ENCODE measurements at places on chromosomes 11 and 22.
A peak's percentile ranks its signal among the peaks of the same experiment; 100 is the strongest.

- DNase-seq: no peak
These were observed 75.2 kb downstream of the MYO7A start for GRCh38 chr11:77202941-77203900.

GRCh38 chr11:33478111-33478573 is 221.0 kb downstream of the HIPK3 start:
- DNase-seq: no peak

- peak; percentile 34 for DNase-seq
These were observed 271.4 kb upstream of the NCAM1 start for GRCh38 chr11:112689851-112690250.

DNA sequence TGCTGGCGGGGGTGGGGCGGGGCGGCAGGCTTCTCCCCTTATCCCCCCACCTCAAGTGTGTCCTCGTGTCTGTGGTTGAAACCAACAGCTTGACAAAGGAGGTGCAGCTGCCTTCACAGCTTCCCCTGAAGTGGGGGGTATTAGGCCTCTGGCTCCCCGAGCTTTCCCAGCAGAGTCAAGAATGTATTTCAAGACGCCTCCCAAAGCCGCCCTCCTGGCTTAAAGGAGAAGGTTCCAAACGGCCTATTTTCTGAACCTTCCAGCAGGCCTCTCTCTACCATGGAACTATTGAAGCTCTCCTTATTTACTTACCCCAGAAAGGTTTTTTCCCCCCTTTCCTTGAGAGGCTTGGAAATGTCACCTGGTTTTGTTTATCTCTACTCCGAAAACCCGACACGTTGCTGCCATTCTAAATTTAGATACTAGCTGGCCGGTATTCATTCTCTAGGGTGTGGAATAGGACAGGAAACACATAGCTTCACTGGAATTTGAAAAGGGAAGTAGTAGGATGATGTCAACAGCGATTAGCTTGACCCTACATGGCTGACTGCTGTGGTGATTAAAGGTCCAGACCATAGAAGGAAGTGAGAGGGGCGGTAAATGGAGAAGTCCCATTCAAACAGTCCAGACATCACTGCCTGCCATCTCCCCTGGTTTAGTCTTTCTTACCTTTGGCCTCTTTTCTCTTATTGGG is 671 bp upstream of the PICALM start:
- peak; percentile 76 for DNase-seq

DNA sequence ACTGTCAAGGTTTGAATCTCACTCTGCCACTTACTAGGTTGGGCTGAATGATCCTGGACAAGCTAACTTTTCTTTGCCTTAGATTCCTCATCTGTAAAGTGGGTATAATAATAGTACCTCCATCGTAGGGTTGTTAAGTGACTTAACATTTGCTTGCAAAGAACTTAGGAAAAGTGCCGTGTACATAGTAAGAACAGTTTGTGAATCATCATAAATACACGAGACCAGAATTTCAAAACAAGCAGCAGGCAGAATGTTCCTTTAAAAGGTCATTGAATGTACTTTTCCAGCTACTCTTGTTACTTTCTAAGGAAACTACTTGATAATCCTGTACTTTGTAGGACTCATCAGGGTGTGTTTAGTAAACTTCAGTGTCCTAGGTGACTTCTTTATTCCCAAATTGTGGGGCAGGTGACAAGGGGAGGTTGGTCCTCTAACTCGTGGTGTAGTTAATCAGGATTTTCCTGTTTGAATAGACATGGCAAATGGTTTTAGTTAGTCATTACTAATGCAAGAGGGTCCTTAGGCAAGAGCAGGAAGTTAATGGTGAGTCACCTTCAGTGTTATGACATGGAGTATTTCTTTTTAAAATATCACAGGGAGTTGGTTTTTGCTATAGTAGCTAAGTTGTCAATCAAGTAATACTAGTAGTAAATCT is 67.9 kb downstream of the YAP1 start:
- DNase-seq: no peak

DNA sequence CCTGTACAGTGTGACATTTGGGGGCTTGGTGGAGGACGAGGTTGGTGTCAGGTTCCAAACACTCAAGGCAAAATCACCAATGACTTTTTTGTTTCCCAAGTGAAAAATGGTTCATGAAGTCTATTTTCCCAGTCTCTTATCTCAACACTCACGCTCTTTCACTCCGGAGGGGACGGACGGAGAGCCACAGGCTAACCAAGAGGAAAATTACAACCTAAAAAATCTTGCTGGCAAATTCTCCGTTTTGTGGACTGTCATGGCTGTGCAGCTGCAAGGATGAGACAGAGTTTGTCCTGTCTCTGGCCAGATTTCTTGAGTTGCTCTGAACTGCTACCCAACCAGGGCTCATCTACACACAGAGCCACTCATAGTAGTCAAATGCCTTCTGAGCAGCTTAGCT is 101.2 kb downstream of the ABTB2 start:
- DNase-seq: no peak

DNA sequence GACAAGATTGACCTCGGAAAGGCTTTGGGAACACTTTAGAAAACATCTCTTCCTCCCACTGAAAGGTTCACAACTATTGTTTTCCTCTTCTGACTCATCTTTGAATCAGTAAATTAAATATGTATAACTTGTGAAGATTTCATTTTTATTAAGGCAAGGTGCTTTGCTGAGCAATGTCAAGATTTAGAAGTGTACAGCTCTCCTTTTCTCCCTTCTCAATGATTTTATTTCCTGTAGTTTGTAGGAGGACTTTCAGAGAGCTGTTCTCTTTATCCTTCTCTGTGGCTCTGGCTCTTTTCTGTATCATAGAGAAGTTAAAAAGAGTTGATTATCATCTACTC is 594.2 kb downstream of the METTL15 start:
- no peak for DNase-seq

DNA sequence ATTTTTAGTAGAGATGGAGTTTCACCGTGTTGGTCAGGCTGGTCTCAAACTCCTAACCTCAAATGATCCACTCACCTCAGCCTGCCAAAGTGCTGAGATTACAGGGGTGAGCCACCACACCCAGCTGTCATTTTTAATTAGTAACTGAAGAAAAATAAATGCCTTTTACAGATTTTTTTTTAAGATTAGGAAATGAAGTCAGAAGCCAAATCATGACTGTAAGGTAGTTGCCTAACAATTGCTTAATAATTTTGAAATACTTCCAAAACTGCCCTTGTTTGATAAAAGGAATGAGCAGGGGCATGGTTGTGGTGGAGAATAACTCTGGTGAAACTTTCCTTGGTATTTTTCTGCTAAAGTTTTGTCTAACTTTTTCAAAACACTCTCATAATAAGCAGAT is 98.9 kb upstream of the SLC5A12 start:
- DNase-seq: no peak

- DNase-seq: peak; percentile 98
These were observed 8.7 kb downstream of the SPTBN2 start for GRCh38 chr11:66720223-66720898.

- no peak for DNase-seq
These were observed 8.0 kb upstream of the CAVIN3 start for GRCh38 chr11:6328321-6328720.

- no peak for DNase-seq
These were observed 724 bp upstream of the RASGRP2 start for GRCh38 chr11:64744544-64745188.

GRCh38 chr11:87739766-87740165 is 435.5 kb downstream of the RAB38 start:
- no peak for DNase-seq

DNA sequence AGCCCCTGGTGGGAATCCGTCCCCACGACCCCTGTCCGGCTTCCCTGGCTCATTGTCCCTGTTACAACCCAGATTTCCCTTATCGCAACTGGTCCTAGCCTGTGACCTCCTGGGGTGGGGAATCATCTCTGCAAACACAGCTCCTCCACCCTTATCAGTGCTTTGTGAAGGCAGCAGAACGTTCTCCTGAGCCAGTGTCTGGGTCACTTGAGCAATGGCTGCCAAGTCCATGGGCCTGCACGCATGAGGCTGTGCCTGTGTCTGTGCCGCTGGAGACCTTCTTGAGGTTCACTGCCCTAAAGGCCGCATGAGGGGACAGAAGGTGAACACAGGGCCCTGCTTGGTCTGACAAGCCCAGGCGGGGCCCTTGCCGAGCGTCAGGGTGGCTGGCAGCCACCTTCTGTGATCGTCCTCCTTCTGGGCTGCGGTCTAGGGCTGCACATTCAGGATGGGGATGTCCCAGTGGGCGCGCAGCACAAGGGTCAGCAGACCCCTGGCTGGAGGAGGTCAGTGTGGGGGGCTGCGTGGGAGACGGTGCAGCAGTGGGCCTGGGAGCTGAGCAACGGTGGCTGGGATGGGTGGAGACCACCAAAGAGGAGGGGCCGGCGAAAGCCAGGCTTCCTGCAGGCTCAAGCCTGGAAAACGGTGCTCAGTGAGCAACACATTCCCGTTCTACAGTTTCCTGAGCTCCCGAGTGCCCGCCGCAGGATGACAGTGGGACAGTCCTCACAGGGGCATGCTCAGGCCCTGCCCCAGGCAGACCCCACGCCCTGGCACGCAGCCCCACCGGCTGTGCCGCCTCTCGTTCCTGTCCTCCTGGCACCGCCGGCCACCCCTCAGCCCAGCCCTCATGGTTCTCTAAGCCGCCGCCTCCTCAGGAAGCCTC is 74.1 kb downstream of the CDKN1C start:
- no peak for DNase-seq

GRCh38 chr11:100800202-100800601 is 113.1 kb downstream of the ARHGAP42 start:
- DNase-seq: no peak

DNA sequence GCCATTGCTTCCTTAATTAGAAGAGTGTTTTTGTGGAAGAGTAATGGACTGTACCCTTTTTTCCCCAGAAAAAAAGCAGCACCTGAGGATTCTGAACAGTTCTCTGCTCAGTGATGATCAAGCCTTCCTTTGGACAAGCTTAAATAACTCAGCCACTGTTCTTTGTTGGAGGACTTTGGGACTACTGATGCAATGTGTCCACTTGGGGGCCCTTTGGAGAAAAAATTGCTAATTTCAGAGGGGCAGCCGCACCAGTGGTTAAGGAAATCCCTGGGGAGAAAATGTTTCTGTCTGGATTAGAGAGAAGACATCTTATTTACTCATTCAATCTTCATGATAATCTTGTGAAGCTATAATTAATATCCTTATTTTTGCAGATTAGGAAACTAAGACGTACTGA is 5.3 kb upstream of the KMT2A start:
- peak; percentile 24 for DNase-seq

DNA sequence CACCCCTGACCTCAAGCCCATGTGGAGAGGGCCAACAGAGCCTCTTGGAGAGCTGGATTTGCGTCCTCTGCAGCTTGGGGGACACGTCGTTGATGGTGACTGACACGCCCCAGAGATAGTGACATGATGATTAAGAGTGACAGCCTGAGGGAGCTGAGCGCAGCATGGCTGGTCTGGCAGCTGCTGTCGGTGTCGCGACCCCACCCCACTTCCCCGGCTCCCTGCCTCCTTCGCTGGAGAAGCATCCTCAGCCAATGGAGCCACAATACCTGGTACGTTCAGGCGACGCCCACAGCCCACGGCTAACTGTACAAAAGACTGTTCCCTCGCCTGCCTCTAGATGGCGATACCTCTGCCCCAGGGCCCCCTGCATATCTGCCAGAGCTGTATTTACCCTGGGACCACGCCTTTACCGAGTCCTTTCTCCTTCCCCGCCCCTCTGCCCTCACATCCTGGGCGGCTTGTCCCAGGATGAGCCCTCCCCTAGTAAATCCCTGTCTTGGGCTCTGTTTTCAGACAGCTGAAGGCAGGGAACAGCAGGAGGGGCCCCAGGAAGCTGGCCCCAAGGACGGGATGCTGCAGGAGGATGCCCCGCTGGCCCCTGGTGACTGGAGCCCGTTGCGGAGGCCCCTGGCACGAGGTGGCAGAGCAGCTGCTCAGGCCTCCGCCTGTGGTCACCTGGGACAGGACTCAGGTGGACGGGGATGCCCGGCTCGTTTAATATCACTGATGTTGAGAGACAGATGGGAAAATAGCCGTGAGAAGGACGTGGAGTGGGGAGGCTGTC is 90.6 kb downstream of the RPS6KA4 start:
- DNase-seq: peak; percentile 84

DNA sequence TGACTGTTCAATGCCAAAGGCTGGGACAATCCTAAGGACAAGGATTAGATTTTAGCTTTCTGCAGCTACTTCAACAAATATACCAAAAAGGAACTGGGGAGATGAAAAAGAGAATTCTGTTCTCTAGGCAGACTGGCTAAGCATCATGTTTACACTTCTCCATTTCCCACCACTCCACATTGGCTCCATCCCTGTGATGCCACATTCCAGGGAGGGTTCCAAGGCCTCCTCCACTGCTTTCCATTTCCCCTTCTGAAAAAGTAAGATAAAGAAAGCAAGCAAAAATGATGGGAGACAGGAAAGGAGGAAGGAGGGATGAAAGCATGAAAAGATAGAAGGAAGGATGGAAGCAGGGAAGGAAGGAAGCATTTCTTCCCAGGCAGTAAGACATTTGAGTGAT is 315.8 kb downstream of the BLID start:
- DNase-seq: no peak

GRCh38 chr11:98136357-98136756 is 884.4 kb upstream of the CNTN5 start:
- DNase-seq: no peak

GRCh38 chr22:19035474-19036228 is 86.6 kb downstream of the DGCR2 start:
- DNase-seq: peak; percentile 50

DNA sequence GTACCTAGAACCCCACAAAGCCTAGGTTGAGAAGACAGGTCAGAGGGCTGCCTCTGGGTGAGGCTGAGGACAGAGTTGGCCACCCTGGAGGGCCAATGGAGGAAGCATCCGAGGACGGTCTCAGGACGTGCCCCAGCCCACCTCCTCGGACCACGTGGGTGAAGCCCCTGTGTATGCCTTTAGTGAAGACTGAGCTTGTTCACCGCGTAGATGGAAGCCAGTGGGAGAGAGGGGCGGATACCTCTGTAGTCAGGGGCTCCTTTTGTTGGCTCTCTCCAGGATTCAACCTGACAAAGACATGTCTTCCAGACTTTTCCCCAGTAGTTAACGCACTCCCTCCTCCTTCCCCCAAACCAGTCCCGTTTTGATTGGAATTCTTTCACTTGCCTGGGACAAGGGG is 110.7 kb downstream of the ZBTB16 start:
- DNase-seq: no peak

GRCh38 chr11:76903325-76903724 is 42.6 kb downstream of the ACER3 start:
- DNase-seq: no peak

GRCh38 chr22:30262917-30263741 is 3.5 kb downstream of the OSM start:
- peak; percentile 72 for DNase-seq

DNA sequence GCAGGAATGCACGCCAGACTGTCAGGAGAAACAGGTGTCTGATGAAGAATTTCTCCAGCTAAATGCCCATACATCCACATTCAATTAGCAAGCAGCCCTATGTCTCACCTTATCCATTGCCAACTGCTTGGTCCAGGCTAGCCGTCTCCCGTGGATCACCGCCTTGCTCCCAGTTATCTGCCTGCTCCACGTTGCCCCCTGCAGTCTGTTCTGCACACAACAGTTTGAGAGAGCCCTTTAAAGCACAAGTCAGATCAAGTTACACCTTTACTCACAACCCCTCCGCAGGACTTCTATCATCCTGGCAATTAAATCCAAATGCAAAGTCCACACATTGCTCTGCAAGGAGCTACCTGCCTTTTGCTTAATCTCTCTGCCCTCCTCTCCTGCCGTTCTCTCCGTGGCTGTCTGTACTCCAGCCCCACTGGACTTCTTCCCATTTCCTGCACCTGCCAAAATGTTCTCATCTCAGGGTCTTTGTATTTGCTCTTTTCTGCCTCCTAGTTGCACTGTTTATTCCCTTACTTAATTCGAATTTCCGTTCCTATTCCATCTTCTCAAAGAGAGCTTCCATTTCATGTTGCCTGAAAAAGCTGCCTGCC is 185.3 kb upstream of the LARGE1 start:
- peak; percentile 25 for DNase-seq

- DNase-seq: peak; percentile 92
These were observed 450.5 kb upstream of the CCDC90B start for GRCh38 chr11:83736684-83737083.

Data from NCI-H69 (cell line).